GM23338 (cell line): ENCODE measurements at places on chromosomes 5 and 9. TPM values are rescaled to one million over a fixed set of nuclear protein-coding genes. Genes with fewer than 3 reads are reported as not detected.

GRCh38 chr5:104061707-104062106 is 499.1 kb upstream of the NUDT12 start:
- H3K4me3 ChIP-seq: no peak overlapping the region
- H3K36me3 ChIP-seq: peaks cover 11% of the 10 kb centered on the region
- no peak overlapping the region for H3K27ac ChIP-seq
- no peaks in the 10 kb centered on the region for H3K27me3 ChIP-seq
- DNase-seq: no peak

GRCh38 chr5:120152931-120153330 is 311.2 kb upstream of the PRR16 start:
- no peak for DNase-seq
- H3K27ac ChIP-seq: no peak overlapping the region

- peak overlapping the region; percentile 99; the same call in 1 of the 2 replicates for H3K27ac ChIP-seq
- no peak overlapping the region for H3K4me3 ChIP-seq
- peaks cover 4% of the 10 kb centered on the region; the same call in 1 of the 2 replicates for H3K36me3 ChIP-seq
Measured at GRCh38 chr5:1511651-1512540, 11.9 kb downstream of the LPCAT1 start.

- H3K27me3 ChIP-seq: no peaks in the 10 kb centered on the region
- DNase-seq: no peak
- H3K27ac ChIP-seq: no peak overlapping the region
- H3K4me3 ChIP-seq: no peak overlapping the region
- no peaks in the 10 kb centered on the region for H3K36me3 ChIP-seq
Measured at GRCh38 chr5:138659561-138659960, 84.4 kb upstream of the HSPA9 start.

GRCh38 chr5:128290152-128290858 is 206.7 kb downstream of the SLC12A2 start:
- H3K27me3 ChIP-seq: no peaks in the 10 kb centered on the region
- H3K4me3 ChIP-seq: no peak overlapping the region
- H3K4me1 ChIP-seq: no peaks in the 10 kb centered on the region
- H3K27ac ChIP-seq: no peak overlapping the region

- no peak overlapping the region for H3K4me3 ChIP-seq
- H3K4me1 ChIP-seq: no peaks in the 10 kb centered on the region
- no peaks in the 10 kb centered on the region for H3K27me3 ChIP-seq
- DNase-seq: no peak
- no peak overlapping the region for H3K27ac ChIP-seq
Measured at GRCh38 chr5:6760686-6761085, 47.5 kb downstream of the TENT4A start.

DNA sequence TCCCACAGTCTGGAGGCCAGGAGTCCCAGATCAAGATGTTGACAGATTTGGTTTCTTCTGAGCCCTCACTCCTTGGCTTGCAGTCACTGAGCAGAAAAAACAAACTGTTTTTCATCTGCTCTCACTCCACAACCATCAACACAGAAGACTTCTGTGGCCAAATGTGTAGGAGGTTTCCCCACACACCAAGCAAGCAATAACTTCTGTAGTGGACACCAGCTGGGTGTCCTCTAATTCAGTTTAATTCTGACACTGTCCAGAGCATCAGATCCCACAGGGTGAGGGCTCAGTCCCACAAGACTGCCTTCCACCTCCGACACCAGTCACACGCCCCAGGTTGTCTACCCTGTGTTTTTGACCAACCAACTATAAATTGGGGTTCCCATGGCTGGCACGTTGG is 209.9 kb downstream of the AOPEP start:
- DNase-seq: no peak
- H3K27me3 ChIP-seq: no peaks in the 10 kb centered on the region
- no peak overlapping the region for H3K4me3 ChIP-seq
- H3K36me3 ChIP-seq: no peaks in the 10 kb centered on the region
- peaks cover 6% of the 10 kb centered on the region for H3K4me1 ChIP-seq

DNA sequence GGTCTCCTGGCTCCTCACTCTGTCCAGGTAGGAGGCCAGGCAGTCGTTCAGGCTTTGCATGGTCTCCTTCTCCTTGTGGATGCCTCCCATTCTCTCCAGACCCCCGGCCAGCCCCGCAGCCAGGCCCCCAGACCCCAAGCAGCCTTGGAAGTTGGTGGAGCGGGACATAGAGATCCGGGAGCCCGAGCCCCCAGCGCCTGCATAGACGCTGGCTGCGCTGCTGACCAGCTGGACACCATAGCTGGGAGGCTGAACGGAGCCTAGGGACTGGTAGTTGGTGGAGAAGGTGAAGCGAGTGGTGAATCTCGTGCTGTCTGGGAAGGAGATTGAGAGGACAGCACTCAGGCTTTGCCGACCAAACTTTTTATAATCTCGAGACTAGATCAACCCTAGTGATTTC is 35.9 kb downstream of the FOXI1 start:
- H3K4me1 ChIP-seq: no peaks in the 10 kb centered on the region
- H3K4me3 ChIP-seq: no peak overlapping the region
- H3K36me3 ChIP-seq: no peaks in the 10 kb centered on the region
- no peak for DNase-seq
- no peak overlapping the region for H3K27ac ChIP-seq

DNA sequence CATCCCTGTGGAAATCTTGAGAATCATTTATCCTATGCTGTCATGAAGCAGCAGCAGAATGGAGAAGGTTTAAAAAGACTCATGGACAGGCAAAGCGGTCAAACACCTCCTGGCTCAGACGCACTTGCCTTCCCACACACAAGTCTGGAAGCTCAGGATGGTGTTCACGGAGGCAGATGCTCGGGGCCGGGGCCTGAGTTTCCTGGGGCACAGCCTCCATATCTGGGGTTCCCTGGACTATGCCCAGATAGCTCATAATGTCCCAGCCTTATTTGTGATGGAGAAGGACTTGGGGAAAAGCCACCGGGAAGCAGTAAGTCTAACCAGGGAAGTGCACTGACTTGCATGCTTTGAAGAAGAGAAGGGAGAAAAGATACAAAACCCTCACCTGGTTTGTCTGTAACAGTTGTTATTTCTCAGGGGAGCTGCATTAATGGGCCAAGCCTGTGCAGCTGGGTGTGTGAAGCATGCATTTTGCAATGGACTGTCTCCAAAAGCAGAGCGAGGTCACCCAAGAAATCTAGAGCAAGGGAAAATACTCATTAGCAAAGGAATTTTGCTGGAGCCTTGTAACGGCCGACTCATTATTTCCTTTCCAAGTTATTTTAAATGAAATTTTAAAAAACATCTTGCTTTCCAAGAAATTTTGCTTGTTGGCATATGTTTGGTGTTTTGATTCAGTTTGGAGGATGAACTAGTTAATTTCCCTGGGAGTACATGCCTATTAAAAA is 3.4 kb downstream of the S1PR3 start:
- H3K36me3 ChIP-seq: no peaks in the 10 kb centered on the region; the same call in none of the 2 replicates
- H3K27me3 ChIP-seq: peaks cover 12% of the 10 kb centered on the region
- H3K4me3 ChIP-seq: no peak overlapping the region
- no peak overlapping the region for H3K27ac ChIP-seq
- peaks cover 19% of the 10 kb centered on the region for H3K4me1 ChIP-seq
- no peak for DNase-seq

DNA sequence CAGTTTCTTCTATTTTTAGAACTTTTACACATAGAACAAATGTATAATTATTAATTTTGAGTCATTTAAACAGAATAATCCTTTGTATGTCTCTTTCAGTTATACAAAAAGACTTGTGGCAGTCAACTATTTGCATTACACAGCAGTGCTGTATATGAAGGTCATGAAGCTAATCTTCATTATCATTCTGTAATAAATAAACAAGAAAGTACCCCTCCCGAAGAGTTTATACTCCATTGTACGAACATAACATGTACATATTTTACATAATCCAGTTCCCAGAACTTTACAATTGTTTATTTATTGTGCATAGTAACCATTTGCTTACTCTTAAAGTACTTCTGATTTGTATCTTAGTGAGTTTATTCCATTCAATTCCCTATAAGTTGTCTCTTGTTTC is 267.9 kb downstream of the FBXL17 start:
- no peaks in the 10 kb centered on the region for H3K36me3 ChIP-seq
- H3K4me3 ChIP-seq: no peak overlapping the region
- no peak overlapping the region for H3K27ac ChIP-seq
- no peak for DNase-seq

DNA sequence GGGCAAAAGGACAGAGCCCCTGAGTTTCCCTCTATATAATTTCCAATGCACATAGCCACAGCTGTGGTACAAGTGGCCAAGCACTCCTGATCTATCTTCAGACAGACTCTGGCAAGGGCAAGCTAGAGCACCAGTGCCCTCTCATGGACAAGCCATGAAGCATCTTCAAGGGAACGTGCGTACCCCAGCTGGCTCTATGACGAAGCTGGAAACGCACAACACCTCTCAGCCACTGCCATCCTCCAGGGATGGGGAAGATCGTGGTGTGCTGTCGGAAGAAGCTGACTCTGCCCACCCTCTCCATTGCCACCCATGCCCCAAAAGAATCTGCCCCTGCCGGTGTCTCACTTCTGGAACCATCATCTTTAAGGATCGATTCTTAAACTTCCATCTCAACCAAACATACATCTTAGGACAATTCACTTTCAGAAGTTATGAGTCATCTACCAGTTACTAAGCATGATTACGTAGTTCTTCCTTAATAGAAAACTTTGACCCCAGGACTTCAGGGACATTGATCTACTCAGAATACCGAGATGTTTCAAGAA is 482.9 kb downstream of the AGTPBP1 start:
- H3K4me1 ChIP-seq: no peaks in the 10 kb centered on the region
- H3K27me3 ChIP-seq: no peaks in the 10 kb centered on the region
- H3K36me3 ChIP-seq: no peaks in the 10 kb centered on the region
- peak; percentile 84 for DNase-seq
- no peak overlapping the region for H3K4me3 ChIP-seq
- no peak overlapping the region for H3K27ac ChIP-seq

DNA sequence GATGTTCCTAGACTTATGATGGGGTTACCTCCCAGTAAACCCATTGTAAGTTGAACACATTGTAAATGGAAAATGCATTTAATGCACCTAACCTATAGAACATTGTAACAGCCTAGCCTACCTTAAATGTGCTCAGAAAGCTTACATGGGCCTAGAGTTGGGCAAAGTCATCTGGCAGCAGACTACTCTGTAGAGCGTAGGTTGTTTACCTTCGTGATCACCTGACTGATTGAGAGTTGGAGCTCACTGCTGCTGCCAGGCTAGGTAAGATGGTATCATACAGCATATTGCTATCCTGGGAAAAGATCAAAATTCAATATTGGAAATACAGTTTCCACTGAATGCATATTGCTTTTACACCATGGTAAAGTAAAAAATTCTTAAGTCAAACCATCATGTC is 95.4 kb downstream of the HTR4 start:
- H3K4me1 ChIP-seq: peaks cover 15% of the 10 kb centered on the region; the same call in 1 of the 2 replicates
- no peaks in the 10 kb centered on the region for H3K36me3 ChIP-seq
- H3K4me3 ChIP-seq: no peak overlapping the region
- no peaks in the 10 kb centered on the region for H3K27me3 ChIP-seq

- H3K27me3 ChIP-seq: no peaks in the 10 kb centered on the region
- H3K27ac ChIP-seq: no peak overlapping the region
- H3K36me3 ChIP-seq: no peaks in the 10 kb centered on the region
- H3K4me3 ChIP-seq: no peak overlapping the region
- H3K4me1 ChIP-seq: no peaks in the 10 kb centered on the region
Measured at GRCh38 chr9:97773091-97773490, 76.0 kb upstream of the XPA start.

DNA sequence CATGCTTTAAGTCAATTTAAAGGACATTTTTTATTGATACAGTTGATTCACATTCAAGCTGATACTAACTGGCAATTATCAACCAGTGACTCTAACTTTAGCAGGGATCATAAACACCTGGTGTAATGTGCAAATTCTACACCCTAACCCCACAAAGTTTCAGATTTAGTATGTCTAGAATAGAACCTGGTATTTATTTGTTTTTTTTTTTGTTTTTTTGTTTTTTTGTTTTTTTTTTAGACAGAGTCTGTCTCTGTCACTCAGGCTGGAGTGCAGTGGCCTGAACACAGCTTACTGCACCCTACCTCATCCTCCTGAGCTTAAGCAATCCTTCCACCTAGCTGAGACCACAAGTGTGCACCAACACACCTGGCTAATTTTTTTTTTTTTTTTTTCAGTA is 311.2 kb upstream of the SEMA6A start:
- DNase-seq: no peak
- H3K4me3 ChIP-seq: no peak overlapping the region
- no peak overlapping the region for H3K27ac ChIP-seq
- 0 out of 2 replicates have a peak, but pooled peaks cover 3% of the 10 kb centered on the region for H3K4me1 ChIP-seq
- H3K36me3 ChIP-seq: no peaks in the 10 kb centered on the region

DNA sequence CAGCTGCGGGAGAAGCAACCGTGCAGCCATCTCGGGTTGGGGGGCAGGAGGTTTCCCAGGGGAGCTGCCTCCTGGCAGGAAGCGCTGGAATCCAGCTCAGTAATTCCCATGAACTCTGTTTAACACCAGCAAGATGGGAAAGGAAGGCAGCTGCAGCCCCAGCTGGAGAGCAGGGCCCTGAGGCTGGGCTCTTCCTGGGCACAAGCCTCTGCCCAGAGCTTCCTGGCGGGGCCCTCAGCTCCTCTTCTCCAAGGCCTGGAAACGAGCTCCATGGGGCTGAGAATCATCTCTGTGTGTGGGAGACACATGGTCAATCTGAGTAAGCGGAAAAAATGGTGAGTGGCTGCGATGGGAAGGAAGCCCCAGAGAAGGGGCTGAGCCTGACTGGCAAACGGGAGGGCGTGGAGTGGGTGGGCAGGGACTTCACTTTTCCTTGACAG is 6.3 kb downstream of the MRPL36 start:
- peaks cover 6% of the 10 kb centered on the region; the same call in 1 of the 2 replicates for H3K36me3 ChIP-seq
- H3K27ac ChIP-seq: no peak overlapping the region
- DNase-seq: no peak
- no peak overlapping the region for H3K4me3 ChIP-seq

DNA sequence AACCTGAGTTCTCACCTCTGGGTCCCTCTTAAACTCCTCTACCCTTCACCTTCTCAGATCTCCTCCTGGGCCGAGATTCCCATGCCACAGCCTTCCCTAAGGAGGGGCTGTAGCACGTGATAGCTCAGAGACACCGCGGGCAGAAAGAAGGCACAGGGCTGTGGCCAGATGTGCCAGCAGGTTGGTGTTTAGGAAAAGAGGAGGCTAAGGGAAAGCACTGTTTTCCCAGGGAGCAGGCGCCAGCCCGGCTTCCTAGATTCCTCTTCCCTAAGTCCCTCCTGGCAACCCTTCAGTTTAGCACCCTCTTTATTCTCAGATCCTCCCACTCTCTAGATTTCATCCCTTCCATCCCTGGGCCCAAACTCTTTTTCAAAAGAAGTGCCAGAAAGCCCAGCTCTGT is 59.4 kb upstream of the CCNG1 start:
- peaks cover 12% of the 10 kb centered on the region for H3K4me1 ChIP-seq
- no peaks in the 10 kb centered on the region for H3K36me3 ChIP-seq
- peak; percentile 35 for DNase-seq
- H3K27ac ChIP-seq: no peak overlapping the region
- H3K4me3 ChIP-seq: no peak overlapping the region
- H3K27me3 ChIP-seq: no peaks in the 10 kb centered on the region

- no peaks in the 10 kb centered on the region for H3K27me3 ChIP-seq
- no peak overlapping the region for H3K27ac ChIP-seq
Measured at GRCh38 chr5:1069720-1070088, 42.2 kb downstream of the SLC12A7 start.

GRCh38 chr9:96236854-96237550 is 65.0 kb downstream of the HSD17B3 start:
- DNase-seq: no peak
- no peaks in the 10 kb centered on the region for H3K36me3 ChIP-seq
- no peak overlapping the region for H3K4me3 ChIP-seq

- H3K36me3 ChIP-seq: no peaks in the 10 kb centered on the region
- no peak overlapping the region for H3K27ac ChIP-seq
- no peaks in the 10 kb centered on the region for H3K27me3 ChIP-seq
- H3K4me1 ChIP-seq: 0 out of 2 replicates have a peak, but pooled peaks cover 7% of the 10 kb centered on the region
- DNase-seq: no peak
Measured at GRCh38 chr9:32584784-32585183, 11.8 kb upstream of the NDUFB6 start.

The ZBTB26 gene
- 2.7 and 3.0 TPM in 2 replicates for polyA plus RNA-seq

The COL23A1 gene
- polyA plus RNA-seq: 4.8 and 6.6 TPM in 2 replicates

The MGAT4B gene
- polyA plus RNA-seq: 32.3 and 37.7 TPM in 2 replicates

The PCDHGB4 gene
- polyA plus RNA-seq: 3.0 and 3.5 TPM in 2 replicates

The SLC45A2 gene
- not detected in 2 replicates for polyA plus RNA-seq

The NR6A1 gene
- polyA plus RNA-seq: 40.9 and 44.2 TPM in 2 replicates
